ENCODE measurements at places on chromosomes 5 and 9.

- no peak for DNase-seq
Measured at GRCh38 chr5:175317872-175318271, 126.1 kb downstream of the DRD1 start.

- DNase-seq = no peak
Measured at GRCh38 chr5:21219966-21220365, 1232.0 kb upstream of the CDH18 start.

DNA sequence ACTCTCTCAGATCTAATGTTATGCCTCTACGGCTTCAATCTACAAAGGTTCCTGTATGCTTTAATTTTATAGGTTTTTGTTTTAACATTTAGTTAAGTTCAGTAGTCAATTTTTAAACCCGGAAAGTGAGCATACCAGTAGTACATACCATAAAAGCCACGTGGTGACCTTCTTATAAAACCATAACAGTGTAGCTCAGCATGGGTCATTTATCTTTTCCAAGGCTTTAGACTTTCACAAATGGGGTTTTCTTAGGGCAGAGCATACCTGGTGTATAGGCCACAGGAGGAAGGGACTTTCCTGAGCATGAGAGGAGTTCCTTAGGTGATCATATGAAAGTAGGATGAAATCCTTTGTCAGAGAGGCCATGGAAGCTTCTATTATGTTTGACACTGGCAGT, 23.2 kb downstream of the ECM2 start:
- no peak for DNase-seq

DNA sequence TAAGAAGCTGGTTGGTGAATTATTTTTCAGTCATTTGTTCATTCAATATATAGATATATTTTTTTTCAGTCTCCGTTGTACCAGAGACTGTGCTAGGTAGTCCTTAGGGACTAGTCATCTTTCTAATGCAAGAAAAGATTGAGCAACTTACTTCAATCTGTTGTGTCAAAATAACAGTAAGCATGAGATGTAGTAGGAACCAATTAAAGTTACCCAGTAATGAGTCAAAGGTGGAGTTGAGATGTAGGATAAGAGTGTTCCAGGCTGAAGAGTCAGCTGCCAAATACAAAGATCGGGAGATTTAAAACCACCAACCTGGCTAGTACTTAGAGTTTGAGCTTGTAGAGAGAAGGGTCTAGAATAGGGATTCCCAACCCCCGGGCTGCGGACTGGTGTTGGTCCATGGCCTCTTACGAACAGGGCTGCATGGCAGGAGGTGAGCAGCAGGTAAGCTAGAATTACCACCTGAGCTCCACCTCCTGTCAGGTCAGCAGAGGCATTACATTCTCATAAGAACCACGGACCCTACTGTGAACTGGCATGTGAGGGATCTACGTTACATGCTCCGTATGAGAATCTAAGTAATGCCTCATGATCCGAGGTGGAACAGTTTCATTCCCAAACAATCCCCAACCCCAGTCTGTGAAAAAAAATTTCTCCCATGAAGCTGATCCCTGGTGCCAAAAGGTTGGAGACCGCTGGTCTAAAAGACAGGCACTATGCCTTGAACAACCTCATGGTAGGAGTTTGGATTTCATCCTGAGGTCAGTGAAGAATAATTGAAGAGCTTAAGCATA, 1241.5 kb upstream of the WWC1 start:
- DNase-seq = no peak

- DNase-seq = no peak
Measured at GRCh38 chr5:173733021-173733420, 116.6 kb upstream of the BOD1 start.

GRCh38 chr5:177133853-177134696, 502 bp downstream of the NSD1 start:
- no peak for DNase-seq

- DNase-seq = no peak
Measured at GRCh38 chr9:97573482-97574073, 59.6 kb downstream of the TSTD2 start.

GRCh38 chr9:70079417-70080037, 35.9 kb downstream of the MAMDC2 start:
- no peak for DNase-seq

DNA sequence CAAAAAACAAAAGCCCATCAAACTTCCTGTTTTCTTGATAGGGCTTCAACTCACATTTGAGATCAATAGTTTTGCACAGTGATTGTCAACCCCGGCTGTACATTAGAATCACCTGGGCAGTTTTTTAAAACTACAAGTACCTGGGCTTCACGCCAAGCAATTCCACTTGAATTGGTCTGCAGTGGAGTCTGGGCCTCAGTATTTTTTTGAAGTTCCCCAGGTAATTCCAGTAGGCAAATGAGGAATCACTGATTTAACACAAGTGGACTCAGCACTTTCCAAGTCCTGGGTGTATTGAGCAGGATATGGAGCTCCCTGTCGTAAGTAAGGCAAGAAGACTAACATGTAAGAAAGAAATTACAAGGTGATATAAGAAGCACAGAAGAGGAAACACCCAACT, 14.8 kb upstream of the SMIM15 start:
- DNase-seq = no peak

DNA sequence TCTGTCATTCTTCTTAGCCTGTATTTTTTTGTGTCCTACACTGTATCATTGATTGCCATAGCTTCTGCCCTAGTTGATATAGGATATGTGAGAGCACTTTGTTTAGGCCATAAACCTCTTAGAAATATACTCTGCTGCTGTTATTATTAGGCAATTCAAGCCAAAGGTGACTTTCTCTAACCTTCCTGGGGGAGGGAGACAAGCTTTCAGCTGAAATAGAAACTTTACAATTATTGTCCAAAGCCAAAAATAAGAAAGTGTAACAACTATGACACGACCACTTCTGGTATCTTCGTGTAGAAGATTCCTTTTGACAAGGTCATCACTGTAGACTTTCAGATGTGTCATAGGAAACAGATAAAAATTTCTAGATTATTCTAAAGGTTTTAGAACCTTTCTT, 12.2 kb upstream of the CSNK1A1 start:
- DNase-seq = peak; percentile 58

- DNase-seq = no peak
Measured at GRCh38 chr9:96116275-96117064, 185.5 kb downstream of the HSD17B3 start.

- DNase-seq = peak; percentile 16
Measured at GRCh38 chr9:119963798-119964372, 594.6 kb upstream of the BRINP1 start.

DNA sequence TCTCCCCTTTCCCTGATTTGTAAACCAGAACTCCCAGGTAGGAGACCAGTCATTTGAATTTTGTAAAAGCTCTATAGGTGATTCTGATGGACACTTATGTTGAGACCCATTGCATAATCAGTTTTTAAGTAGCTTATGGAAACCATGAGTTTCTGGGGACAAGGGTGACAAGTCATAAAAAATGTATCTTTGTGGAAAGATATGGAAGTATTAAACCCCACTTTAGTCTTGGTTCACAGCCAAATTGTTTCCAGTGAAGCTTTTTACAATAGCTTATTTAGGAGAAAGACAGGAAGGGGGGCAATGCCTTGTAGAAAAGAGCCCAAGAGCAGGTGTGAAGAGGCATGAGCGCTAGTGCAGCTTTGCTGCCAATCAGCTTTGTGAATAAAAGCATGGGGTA, 453 bp upstream of the CCL28 start:
- DNase-seq = no peak

DNA sequence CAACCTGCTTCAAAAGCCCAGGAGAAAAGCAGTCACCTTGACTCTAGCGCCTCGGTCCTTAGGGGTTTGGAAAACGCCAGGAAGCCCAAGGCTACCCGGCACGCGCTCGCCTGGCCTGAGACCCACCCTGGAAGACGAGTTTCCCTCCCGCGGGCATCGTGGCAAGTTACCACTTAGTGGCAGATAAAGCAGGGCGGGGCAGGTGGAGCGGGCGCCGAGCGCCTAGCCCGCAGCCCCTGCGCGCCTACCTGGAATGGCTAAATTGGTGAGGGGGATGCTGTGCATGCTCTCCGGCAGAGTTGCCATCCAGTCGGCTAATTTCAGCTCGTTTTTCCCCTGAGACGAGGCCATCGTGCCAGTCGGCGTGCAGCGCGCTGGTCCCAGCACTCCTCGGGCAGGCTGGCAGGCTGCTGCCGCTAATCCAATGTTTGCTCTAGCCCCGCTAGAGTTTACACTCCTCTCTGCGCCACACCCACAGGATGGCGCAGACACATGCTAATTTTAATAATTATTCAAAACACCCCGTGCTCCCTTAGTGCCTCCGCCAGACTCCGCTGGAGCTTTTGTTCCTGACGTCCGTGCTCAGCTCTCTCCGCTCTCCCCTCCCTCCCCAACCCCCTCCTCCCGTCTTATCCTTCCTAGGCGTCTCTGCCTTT, at the start of gene PLCXD3:
PLCXD3 (minus strand) TSS at position 426 of the 656 bp plus-strand sequence; CDS start at position 351, 75 bp downstream.
- no peak for DNase-seq

All from kidney capillary endothelial cell (primary cell).